C1 segment of cervical spinal cord (tissue), 14 donors: ENCODE measurements at places on chromosomes 4 and X.

- DNase-seq: no peak
Observed at GRCh38 chrX:64150775-64151174, 54.7 kb downstream of the AMER1 start.

- DNase-seq: no peak
Observed at GRCh38 chr4:105896984-105897775, 1.9 kb downstream of the NPNT start.

GRCh38 chr4:166657261-166657660 lies 577.0 kb downstream of the SPOCK3 start:
- no peak for DNase-seq

GRCh38 chr4:124262211-124263179 lies 450.0 kb downstream of the ANKRD50 start:
- DNase-seq: peak; percentile 5

GRCh38 chr4:154254999-154255398 lies 236.6 kb downstream of the DCHS2 start:
- no peak for DNase-seq
